ENCODE measurements at places on chromosomes 2 and 18.

- no peak for DNase-seq
Observed at GRCh38 chr2:103402944-103403343, 641.1 kb downstream of the TMEM182 start.

DNA sequence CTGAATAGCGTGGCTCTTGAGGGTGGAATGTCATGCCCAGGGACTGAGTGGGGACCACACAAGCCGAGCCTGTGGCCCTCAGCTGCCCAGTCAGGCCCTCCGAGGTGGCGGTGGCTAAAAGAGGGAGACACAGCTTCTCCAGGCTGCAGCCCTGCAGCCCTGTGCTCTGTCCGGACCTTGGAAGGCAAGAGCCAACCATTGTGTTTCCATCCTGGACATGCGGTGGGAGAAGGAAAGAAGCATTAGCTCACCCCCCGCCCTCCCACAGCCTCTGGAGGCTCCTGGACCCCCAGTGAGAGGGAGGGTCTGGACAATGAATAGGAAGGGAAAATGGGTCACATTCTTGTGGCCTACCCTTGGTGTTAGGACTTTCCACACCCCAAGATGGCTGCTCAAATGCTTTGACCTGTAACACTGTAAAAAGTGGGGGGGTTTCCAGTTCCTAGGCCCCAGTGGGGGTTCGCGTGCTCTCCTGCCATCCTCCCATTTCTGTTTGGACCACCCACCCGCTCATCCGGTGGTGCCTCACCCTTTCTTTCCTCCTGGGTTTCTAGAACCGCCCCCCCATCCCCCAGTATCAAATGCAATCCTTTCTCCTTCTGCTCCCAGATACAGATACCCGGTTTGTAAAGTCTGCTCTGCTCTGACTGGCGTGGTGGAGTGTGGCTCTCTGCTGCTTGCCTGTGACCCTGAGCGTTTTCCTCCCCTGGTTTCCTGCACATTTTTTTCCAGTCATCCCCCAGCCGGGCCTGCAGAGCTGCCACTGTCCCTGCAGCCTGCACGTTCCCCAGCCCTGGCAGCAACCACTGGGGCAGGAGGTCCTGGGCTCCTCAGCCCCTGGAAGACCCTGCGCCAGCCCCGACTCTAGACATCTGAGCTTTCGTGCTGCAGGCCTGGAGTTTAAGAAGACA is 36.3 kb upstream of the SMAD7 start:
- no peak for DNase-seq

GRCh38 chr2:82109418-82109817 is 1804.9 kb upstream of the LRRTM1 start:
- DNase-seq: no peak

- no peak for DNase-seq
Observed at GRCh38 chr18:22099925-22100324, 69.5 kb upstream of the GATA6 start.

DNA sequence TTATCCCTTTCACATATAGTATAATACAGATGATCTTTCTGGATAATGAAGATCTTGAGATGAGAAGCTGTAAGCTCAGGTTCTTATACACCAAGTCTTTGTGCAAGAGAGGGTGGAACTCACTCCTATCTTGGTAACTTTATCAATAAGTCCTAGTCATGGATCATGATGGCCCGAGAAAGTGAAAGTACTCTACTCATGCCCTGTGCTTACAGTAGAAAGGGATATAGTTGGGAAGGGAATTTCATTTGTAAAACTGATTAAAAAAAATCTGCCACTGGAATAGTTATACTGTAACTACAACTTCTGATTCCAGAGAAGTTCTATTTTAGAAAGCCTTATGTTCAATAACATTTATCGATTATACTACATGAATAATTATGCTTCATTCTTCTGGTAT is 51.8 kb downstream of the MYO3B start:
- no peak for DNase-seq

GRCh38 chr2:112803691-112804521 is 19.6 kb upstream of the IL1A start:
- no peak for DNase-seq

DNA sequence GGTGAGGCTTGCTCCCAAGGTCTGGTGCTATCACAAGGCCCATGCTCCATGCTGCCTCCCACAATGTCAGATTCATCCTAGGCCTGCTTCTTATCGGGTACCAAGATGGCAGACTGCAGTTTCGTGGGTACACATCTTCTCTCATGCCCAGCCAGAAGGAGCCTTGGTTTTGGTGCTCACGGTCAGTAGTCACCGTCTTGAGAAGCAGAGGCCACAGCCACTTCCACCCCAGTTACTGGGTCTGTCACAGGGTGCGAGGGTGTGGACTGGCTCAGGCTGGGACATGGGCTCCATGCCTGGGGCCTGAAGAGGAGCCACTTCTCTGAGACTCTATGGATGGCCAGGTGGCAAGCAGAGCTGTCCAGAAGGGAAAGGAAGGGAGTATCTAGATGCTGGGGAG is 178.8 kb upstream of the HS6ST1 start:
- DNase-seq: peak; percentile 7

DNA sequence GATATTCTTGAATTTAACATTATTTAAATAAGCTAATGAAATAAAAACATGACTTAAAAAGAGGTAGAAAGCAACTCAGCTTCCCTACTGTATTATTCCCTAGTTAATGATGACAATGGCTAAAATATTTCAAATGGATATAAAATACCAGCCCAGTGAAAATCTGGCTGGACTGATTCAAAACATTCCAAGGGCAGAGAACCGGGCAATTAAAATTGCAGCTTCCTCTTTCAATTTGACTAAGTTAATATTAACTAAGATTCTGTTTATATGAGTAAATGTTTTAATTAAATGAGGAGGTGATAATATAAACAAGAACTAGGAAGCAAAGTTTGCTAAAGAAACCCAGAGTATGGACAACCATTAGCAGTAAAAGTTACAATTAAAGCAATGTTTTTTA is 65.6 kb downstream of the RAPH1 start:
- no peak for DNase-seq

- no peak for DNase-seq
Observed at GRCh38 chr2:80001701-80002101, 302.9 kb downstream of the LRRTM1 start.

GRCh38 chr2:195199864-195200263 is 457.2 kb upstream of the SLC39A10 start:
- no peak for DNase-seq

- no peak for DNase-seq
Observed at GRCh38 chr2:210170196-210170445, 1.1 kb downstream of the KANSL1L start.

GRCh38 chr2:182821182-182821581 is 45.3 kb downstream of the FRZB start:
- DNase-seq: no peak

All from kidney (tissue), 22 donors.